Stimulated activated CD4-positive, alpha-beta T cell treated with anti-CD3 and anti-CD28 coated beads, Interleukin-1b, Interleukin-23, amount 100 ng/mL, for 1 hour (primary cell): ENCODE measurements at places on chromosomes 5 and 9.

GRCh38 chr5:137901011-137901817 is 12.0 kb downstream of the PKD2L2 start:
- DNase-seq = no peak

DNA sequence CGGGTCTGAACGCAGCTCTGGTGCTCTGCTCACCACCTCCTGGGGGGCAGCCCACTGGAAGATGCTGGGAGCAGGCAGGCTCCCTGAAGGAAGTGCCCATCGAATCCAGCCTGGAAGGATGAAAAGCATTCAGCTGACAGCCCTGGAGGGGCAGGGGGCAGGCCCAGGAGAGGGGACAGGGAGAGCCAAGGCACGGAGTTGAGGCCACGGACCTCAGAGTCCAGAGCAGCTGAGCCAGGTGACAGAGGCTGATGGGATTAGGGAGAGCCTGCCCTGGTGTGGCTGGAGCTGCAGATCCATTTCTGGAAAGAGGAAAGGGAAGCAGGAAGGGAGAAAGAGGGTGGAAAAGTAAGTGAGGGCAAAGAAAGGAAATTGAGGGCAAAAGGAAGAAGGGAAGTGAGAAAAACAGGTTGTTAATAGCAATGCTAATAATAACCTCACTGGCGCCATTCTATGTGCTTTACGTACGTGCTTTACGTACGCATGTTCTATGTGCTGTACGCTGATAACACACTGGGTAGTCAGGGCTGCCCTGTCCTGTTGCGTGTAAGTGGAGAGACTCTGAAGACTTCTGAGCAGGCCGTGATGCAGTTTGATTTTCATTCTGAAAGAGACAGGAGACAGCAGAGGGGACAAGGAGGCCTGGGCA is 52.6 kb downstream of the LMX1B start:
- DNase-seq = no peak

DNA sequence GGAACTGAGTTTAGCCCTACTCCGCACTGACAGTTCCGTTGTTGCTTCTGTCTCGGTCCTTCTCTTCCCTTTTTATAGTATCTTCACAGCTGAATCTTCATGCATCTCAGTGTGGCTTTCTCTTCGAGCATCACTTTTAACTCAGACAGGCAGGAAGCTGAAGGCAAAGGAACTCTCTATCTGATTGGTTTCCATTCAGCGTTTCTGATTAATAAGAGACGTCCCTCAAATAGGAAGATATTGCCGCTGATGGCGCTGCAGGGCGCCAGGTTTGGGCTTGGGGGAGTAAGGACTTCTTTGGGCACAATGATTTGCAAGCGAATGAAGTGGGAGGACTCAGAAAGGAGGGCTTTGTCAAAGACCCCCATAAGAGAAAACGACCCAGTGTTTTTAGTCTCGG is at the start of gene CDH9:
CDH9 (minus strand) TSS at position 111 of the 400 bp plus-strand sequence. CDS start 50,253 bp downstream, outside the sequence.
- DNase-seq = no peak

GRCh38 chr5:154211641-154212390 is 21.3 kb downstream of the GALNT10 start:
- DNase-seq = no peak

DNA sequence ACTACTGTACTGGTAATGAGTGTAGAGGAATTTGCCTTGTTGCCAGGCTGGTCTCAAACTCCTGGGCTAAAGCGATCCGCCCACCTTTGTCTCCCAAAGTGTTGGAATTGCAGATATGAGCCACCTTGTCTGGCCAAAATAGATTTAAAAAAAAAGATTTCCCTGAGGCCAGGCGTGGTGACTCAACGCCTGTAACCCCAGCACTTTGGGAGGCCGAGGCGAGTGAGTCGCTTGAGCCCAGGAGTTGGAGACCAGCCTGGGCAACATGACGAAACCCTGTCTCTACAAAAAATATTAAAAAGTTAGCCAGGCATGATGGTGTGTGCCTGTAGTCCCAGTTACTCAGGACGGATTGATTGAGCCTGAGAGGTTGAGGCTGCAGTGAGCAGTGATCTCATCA is 62.5 kb downstream of the IPO11 start:
- DNase-seq = no peak

GRCh38 chr9:94135222-94135621 is 51.0 kb downstream of the PTPDC1 start:
- no peak for DNase-seq

DNA sequence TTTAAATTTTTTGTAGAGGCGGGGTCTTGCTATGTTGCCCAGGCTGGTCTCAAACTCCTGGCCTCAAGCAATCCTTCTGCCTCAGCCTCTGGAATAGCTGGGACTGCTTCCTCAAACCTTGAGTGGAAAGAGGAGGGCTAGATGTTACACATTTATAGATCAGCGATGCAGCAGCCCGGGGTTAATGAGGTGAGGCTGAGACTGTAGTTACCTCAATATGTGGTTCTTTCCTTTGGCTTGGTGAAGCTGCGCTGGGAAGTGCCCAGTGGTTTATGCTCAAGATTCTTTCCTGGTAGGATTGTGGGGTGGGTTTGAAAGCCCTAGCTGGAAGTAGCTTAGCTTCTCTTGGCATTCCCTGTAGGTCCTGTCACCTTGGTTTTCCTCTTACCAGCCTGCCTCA is 22.5 kb downstream of the ZNF618 start:
- no peak for DNase-seq

DNA sequence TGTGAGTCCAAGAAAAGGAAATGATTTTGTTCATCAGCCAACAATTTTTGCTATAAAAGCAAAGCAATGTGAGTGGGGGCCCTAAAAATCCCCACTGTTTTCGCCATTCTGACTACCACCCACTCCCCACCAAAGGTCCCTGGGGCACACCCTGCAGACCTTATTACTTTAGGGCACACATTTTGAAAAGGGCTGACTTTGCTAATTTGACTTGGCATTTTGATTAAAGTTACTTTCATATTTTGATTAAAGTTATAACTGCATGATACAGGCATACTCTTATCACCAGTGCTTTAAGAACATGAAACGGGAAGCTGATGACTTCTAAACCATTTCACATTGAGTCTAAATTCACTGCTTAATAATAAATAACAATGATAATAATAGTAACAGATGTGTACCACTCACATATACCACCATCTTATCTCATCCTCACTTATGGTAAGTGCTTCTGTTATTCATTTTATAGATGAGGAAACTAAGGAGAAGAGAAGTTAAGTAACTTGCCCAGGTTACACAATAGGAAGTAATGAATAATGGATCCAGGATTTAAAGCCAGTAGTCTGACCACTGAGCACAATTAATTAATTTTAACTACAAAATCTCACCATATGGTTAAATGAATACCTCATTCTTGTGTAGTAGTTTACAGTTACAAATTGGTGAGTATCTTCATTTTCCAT is 25.4 kb upstream of the NR3C1 start:
- no peak for DNase-seq

DNA sequence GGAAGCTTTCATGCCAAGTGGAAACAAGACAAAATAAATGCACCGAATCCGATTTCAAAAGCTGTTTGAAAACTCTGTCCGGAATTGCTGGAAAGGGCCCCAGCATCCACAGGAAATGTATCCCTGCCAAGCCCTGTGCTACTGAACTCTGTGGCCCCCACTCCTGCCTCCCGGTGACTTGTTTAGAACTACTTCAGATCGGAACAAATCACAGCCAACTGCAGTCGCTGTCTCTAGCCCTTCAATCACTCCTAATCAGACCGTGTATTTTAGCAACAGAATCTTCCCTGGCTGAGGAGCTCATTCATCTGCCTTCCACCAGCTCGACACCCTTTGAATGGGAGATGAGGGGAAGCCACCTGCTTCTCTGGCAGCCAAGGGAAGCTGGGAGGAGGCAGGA is 94.1 kb downstream of the KCNIP1 start:
- no peak for DNase-seq

- no peak for DNase-seq
These were observed 33.4 kb downstream of the TJP2 start for GRCh38 chr9:69207503-69207902.
